ENCODE measurements at places on chromosomes 6 and 20.

GRCh38 chr6:134454794-134455193, 136.9 kb upstream of the SGK1 start:
- no peaks in the 10 kb centered on the region for H3K36me3 ChIP-seq
- DNase-seq = no peak
- H3K4me3 ChIP-seq = no peak overlapping the region
- no peaks in the 10 kb centered on the region for H3K27me3 ChIP-seq

DNA sequence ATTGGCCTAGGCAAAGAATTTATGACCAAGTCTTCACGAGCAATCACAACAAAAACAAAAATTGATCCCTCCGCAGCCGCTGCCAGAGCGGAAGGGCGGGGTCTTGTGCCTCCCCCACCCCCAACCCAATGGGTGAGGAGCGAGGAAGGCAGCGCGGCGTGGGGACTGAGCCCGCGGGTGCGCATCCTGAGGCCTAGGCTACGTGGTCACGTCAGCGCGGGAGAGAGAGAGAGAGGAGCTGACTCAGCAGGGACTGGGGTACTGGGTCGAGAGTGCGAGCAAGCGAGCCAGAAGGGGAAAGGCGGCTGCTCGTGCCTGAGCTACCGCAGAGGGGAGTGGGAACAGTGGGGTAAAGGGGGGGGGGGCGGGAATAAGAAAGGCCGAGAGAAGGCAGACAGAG, 90.1 kb upstream of the FERMT1 start:
- no peak overlapping the region for H3K4me3 ChIP-seq
- no peaks in the 10 kb centered on the region for H3K36me3 ChIP-seq
- no peaks in the 10 kb centered on the region for H3K4me1 ChIP-seq
- DNase-seq = no peak

DNA sequence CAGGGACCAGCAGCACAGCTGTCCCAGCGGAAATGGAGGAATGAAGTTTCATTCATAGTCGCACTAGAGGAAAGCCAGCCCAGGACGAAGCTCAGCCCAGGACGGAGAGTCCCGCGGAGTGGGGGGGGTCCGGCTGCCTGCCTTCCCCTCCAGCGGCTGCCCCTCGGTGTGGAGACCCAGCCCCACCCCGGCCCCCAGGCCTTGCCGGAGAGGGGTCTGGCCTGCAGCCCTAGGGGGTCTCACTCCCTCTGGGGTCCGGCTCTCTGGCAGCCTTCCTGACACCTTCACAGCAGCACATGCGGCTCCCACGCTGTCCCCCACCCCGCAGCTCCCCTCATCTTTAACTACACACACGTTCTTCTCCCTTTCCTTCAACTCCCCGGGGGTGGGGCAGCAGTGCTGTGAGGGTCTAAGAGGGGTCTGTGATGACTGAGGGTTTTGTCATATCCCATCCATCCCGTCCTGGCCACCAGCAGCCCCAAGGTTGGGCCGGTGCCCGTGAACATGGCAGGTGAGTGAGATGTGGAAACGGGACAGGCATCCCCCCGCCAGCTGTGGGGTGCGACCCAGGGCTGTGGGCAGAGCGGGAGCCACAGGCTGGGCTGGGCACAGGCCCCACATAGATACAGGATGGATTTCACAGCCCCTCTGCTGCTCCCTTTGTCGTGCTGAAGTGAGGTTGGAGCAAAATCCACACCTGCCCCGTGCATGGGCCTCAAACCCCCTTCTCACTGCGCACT, 41.8 kb downstream of the DLL1 start:
- H3K4me1 ChIP-seq = no peaks in the 10 kb centered on the region
- no peak overlapping the region for H3K4me3 ChIP-seq
- DNase-seq = no peak

GRCh38 chr20:61217848-61218247, 34.2 kb upstream of the CDH4 start:
- no peaks in the 10 kb centered on the region for H3K27me3 ChIP-seq
- no peaks in the 10 kb centered on the region for H3K36me3 ChIP-seq
- no peaks in the 10 kb centered on the region for H3K4me1 ChIP-seq
- no peak for DNase-seq

DNA sequence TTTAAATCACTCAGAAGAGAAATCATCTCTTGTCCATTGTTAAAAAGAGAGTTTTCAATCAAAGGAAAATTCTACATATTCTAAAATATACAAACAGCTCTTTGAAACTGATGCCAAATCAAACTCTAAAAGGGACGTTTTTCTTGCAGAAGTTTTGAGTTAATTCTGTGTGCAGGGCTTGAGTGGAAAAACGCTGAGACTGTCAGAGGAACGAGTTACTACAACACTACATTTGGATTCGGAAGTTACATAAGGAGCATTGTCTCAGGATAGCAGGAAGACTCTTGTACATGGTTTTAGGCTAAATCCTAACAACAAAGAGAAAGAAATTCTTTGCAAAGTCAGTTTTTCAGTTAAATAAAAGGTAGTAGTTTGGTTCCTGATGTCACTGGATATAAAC, 155.7 kb upstream of the SUPT3H start:
- no peak overlapping the region for H3K27ac ChIP-seq
- H3K27me3 ChIP-seq = no peaks in the 10 kb centered on the region
- H3K4me1 ChIP-seq = no peaks in the 10 kb centered on the region
- no peak for DNase-seq
- no peaks in the 10 kb centered on the region for H3K36me3 ChIP-seq
- H3K4me3 ChIP-seq = peak overlapping the region; percentile 18

Measured in thoracic aorta (tissue), 2 donors.